NCI-H1105 treated with DMSO at 0.1 percent for 48 hours (cell line): ENCODE measurements at places on chromosomes 5 and 9.

DNA sequence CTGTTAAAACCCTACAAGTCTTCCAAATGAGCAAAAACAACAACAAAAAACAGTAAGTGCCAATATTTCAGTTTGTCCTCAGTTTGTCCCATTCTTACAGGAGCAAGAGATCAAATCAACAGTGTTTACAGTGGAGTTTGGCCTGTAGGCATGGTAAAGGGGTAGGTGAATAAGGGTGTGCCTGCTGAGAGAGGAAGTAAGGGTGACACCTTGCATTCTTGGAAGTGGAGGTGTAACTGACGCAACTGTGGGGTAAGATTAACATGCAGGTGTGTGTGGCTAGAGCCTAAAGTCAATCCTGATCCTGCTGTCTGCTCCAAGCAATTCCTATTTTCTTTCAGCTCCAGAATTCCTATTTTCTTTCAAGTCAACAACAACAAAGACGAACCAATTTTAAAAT lies 43.4 kb downstream of the PFDN1 start:
- DNase-seq = no peak

DNA sequence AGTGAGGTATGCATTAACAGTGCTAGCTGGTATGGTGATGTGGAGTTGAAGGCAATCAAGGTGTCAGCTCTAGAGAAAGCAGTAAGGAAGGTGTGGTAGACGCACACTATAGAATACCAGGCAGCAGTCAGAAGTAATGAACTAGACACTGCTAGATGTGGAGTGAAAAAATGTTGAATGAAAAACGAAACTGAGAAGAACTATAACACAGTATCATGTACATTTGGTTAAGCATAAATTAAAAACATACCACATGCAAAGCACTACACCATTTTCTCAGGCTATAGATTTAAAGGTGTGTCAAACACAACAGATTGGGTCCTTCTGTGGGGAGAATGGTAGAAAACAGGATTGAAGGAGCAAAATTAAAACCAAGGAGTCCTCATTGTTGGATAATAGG lies 15.4 kb downstream of the ZNF622 start:
- no peak for DNase-seq

- no peak for DNase-seq
Observed at GRCh38 chr5:145429170-145429569, 406.0 kb downstream of the PRELID2 start.

GRCh38 chr9:120942186-120943001 lies 15.8 kb upstream of the TRAF1 start:
- DNase-seq = no peak

- DNase-seq = no peak
Observed at GRCh38 chr5:93355691-93356090, 225.3 kb downstream of the NR2F1-AS1 start.

DNA sequence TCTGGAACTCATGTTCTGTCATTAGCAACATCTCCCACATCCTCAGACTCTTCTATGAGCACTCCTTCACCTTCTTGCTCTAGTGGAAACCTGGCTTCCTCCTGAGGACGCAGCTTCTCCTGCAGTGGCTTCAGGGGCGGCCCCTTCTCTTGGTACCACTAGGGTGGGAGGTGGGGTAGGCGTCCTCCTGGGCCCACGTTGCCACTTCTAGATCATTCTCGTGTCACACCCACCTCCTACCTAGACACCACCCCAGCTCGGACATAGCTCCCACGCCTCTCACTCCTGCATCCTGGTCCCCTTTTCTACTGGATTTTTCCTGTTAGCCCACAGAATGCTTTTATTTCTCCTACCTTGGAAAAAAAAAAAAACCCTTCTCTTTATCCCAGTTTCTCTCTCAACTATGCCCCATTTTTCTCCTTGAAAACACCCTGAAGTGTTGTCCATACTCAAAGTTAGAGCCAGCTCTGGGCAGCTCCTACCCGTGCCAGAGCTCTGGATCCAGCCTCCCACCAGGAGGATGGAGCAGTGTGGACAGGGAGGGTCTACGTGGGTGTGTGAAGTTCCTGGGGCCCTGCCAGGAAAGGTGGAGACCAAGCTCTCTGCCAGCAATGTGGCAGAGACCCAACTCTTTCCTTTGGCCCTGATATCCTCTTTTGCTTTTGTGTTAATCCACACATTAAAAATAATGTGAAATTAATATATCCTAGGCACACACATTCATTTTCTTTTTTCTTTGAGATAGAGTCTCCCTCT lies 179.2 kb downstream of the HSPA4 start:
- DNase-seq = no peak

DNA sequence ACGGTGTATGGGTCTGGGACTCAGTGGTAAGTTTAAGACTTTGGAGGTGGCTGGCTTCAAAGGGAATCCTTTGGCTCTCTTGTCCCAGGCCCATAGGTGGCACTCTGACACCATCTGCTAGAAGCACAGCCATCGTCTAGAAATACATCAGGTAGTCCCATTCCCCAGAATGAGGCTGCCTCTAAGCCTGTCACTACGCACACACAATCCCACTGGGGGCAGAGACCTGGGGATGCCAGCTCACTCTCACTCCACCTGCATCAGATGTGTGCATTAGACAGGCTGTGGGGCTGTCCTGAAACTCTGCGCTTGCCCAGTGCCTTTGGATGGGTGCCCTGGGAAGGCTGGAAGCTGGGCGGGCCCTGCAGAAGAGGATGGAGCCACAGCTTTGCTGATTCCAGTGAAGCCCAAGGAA lies 127.5 kb upstream of the PANK3 start:
- peak; percentile 14 for DNase-seq

DNA sequence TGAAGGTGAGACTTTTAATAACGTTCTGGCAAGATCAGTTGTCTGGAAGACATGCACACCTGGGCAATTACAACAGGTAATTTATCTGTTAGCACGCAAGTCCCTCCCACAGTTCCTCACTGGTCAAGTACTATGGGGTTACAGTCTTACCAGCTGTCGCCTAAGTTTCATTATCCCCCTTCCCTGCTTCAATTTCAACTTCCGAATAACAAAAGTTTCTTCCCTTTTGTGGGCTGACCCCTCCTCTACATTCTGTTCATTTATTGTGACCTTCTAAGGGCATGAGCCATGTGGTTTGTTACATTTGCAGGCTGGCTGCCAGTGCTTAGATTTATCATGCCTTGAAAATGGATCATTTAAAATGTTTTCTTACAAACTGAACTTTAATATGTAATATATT lies 16.5 kb downstream of the GAPT start:
- DNase-seq = no peak

DNA sequence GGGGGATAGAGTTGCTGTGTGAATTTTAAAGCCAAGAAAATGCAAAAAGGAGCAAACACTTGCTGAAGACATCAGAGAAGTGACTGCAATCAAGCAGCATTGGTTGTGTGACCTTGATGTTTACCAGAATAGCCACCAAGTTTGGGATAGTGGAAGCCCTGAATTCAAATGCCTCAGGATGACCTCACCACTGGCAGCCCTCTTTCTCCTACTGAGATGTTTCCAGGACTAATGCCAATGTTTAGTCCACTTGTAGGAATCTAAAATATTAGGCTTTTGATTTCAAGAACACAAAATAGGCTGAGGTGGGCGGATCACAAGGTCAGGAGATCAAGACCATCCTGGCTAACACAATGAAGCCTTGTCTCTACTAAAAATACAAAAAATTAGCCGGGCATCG lies 112.2 kb upstream of the NUDT12 start:
- no peak for DNase-seq

DNA sequence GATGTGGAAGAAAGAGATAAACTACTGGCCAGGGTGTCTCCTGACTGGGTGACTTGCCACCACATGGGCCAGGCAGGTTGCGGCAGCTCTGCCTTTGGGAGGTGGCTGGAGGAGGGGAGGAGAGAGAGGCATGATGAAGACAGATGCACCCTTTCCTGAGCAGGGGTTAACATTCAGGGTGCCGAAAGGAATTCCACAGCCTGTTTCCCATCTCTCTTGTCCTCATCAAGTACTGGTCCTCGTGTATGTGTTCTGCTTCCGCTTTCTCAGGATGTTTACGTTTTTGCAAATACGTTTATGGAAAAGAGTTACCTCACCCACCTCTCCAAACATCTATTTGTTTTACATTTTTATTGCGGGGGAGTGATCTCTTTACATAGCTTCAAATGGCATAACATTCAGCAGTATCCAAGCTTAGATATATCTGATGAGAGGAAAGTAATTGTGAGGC lies 73.4 kb downstream of the C9orf85 start:
- DNase-seq = no peak

GRCh38 chr5:79834098-79834753 lies 144.6 kb downstream of the CMYA5 start:
- DNase-seq = no peak

GRCh38 chr5:65774346-65774745 lies 52.3 kb downstream of the NLN start:
- DNase-seq = no peak

- DNase-seq = no peak
Observed at GRCh38 chr9:98247831-98248657, 7.4 kb downstream of the TBC1D2 start.

DNA sequence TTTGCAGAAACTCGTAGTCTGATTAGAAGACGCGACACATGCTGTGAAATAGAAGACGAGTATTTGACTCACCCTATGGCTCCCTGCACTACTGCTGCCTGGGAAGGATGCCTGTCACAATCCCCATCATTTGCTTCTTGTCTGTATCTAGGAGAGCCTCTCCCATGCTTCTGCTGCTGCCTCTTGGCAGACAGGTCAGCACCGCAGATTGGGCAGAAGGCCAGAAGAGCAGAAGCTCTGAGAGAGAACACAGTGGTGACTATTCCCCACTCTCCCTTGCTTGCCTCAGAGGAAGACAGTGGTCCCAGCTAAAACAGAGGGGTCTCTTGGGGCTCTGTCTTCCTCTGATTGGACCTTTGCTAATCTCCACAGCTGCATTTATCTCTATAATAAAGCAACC lies 84.0 kb upstream of the SMIM32 start:
- no peak for DNase-seq

DNA sequence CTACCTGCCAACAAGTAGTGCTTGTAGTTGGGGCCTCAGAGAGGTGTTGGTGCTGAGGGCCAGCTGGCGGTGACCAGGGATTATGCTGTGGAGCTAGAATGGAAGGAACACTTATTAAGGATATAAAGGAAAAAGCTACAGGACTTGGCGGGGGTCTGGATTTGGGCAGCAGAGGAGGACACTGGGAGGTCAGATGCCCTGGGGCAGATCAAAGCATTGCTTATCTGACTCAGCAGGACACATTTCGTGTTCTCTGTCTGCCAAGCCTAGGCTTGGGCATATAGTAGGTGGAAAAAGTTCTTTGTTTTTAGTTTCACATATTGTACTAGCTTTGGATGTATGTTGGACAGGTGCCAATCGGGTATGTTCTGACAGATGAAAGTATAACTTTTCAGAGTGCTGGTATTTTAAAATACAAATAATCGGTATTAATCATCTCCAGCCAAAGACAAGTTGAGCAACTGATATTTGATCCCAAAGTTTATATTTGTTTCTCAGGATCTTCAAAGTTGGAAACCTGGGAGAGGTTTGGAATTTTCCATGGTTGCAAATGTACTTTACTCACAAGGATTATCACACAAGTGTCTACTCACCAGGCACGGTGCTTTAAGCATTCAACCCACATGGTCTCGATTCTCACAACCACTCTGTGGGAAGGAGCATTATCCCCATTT lies 69.4 kb downstream of the IQGAP2 start:
- DNase-seq = no peak

- no peak for DNase-seq
Observed at GRCh38 chr5:91189480-91190313, 193.4 kb downstream of the ARRDC3 start.

- DNase-seq = no peak
Observed at GRCh38 chr9:83699615-83700014, 8.1 kb downstream of the UBQLN1 start.

DNA sequence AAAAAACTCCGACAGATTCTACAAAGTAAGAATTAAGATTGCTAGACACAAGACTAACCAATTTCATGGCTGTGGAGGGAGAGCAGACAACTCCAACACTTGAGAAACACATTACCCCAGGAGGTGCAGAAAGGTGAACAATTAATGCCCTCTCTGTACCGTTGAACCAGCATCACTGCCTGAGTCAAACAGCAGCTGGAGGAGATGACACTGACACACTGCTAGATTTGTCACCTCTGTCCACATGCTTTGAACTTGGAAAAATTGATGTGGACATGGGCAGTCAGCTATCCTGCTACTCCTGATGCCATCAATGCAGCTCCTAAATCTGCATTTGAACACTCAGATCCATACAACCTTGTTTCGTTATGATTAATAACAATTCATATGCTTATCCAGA lies 51.7 kb downstream of the GPBP1 start:
- no peak for DNase-seq

DNA sequence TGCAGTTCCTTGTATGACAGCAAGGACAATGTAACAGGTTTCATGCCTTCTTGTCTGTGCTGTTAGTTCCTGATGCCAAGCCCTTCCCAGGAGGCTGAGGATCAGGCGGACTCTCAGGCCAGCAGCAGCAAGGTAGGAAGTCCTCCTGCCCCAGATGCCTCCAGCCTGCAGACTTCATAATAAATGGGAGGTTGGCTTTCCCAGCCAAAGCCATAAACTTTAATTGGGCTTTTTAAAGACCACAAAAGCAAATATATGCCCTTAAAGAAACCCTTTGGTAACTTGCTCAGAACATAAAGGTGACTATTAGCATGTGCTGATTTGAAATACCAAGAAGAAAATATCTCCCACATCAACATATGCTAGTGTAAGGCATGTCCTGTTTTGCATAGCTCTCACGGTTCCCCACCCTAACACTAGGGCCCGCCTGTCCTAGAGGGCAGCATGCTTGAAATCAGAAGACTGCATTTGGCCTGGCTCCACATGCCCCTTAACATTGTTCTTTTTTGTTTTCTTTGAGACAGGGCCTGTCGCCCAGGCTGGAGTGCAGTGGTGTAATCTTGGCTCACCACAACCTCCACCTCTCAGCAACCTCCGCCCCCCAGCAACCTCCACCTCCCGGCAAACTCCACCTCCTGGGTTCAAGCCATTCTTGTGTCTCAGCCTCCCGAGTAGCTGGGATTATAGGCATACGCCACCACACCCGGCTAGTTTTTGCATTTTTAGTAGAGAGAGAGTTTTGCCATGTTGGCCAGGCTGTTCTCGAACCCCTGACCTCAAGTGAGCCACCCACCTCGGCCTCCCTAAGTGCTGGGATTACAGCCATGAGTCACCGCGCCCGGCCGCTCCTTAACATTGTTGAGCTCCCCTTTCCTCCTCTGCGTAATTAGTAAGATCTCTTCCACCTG lies 44.6 kb upstream of the FCN1 start:
- DNase-seq = no peak

DNA sequence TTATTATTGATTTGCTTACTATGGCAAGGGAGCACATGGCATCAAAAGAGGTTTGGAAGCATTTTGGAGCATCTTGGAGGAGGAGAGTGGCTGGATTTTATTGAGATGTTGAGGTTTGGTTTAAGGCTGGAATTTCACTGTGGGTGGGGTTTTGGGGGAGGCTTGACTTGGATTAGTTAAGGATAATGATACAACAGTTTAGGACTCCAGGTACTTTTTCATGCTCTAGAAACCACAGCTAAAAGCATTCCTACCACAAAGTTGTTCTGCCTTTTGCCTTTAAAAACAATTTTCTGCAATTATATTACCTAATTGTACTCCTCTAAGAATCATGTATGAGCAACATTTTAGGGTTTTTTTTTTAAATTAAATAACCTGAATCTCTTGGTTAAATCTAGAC lies 5.0 kb downstream of the GCNT4 start:
- no peak for DNase-seq
